ENCODE measurements at places on chromosomes 13 and 19.

- DNase-seq = no peak
These were observed 594 bp upstream of the ZNF850 start for GRCh38 chr19:36773223-36773579.

DNA sequence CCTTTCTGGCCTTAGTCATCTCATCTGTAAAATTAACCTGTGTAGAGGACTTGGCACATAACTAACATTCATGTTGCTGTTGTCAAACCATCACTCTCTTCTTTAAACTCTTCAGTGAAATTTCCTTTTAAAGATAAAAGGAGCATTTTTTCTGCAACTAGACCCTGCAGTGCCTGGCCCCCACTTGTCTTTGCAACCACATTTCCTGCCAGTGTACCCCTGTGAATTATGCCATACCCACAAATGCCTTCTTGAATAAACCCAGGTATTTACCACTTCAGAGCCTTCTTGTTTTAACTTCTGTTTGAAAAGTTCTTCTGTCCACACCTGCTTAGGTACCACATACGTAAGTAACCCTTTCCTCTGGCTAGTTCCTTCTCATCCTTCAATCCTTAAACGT is 118.8 kb downstream of the CDK8 start:
- no peak for DNase-seq

DNA sequence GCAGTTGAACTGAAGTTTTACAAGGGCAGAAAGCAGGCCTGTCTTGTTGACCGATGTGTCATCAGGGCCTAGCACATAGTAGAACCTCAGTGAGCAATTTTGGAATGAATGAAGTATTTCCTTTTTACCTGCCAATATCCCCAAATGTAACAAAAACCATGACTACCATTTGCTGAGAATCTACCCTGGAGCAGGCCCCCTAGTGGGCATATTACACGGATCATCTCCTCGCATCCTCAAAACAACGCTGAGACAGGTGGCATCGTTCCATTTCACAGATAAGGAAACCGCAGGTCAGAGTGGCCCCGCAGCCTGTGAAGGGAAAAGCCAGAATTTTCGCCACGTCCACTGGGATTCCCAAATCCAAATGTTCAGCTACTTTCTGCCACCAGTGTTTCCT is 77.9 kb downstream of the CACNA1A start:
- no peak for DNase-seq

DNA sequence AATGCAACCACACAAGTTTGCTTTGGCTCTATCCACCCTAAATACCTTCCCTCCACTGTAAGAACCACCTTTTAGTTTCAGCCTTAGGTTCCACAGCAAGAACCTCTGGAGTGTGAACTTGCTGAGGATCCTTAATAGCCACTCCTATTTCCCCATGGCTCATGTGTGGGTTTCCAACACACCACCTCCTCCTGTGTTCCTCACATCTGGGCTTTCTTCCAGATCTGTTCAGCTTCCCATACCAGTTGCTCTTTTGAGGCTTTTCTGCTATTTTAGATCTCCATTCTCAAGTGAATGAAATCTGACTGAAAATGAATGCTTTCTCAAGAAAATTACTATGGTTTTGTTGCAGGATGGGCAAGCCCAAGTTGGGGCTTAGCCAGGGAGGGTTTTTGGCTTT is 104.8 kb upstream of the MIR17HG start:
- DNase-seq = no peak

- no peak for DNase-seq
These were observed 14.3 kb upstream of the QTRT1 start for GRCh38 chr19:10686661-10687517.

DNA sequence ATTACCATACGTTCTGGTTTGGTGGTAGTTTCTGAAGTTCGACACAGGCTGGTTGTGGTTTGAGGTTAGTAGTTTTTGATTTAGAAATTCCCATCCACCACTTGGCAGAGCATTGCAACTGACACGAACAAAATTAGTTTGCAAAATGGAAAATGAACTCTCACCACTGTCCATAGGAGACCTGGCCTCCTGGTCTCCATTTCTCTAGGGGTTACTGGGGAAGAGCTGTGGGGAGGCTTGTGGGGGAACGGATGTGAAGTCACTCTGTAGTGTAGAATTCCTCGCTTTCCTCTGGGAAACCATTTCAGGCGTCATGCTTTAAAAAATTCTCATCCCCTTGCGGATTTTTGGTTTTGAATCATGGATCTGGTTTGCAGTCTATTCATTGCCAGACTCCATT is 321.5 kb upstream of the MAB21L1 start:
- no peak for DNase-seq

DNA sequence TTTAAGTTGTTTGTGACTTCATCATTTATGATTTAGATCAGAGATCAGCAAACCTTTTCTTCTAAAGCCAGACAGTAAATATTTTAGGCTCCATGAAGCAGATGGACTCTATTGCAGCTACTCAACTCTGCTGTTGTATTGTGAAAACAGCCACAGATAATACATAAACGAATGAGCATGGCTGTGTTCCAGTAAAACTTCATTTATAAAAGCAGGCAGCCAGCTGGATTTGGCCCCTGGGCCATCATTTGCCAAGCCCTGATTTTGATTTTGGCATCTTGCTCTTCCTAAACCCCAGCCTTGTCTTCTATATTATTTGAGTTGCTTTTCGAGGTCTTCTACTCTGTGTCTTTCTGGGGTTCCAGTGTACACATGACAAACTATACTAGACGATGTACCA is 41.3 kb downstream of the RNASEH2B start:
- no peak for DNase-seq

DNA sequence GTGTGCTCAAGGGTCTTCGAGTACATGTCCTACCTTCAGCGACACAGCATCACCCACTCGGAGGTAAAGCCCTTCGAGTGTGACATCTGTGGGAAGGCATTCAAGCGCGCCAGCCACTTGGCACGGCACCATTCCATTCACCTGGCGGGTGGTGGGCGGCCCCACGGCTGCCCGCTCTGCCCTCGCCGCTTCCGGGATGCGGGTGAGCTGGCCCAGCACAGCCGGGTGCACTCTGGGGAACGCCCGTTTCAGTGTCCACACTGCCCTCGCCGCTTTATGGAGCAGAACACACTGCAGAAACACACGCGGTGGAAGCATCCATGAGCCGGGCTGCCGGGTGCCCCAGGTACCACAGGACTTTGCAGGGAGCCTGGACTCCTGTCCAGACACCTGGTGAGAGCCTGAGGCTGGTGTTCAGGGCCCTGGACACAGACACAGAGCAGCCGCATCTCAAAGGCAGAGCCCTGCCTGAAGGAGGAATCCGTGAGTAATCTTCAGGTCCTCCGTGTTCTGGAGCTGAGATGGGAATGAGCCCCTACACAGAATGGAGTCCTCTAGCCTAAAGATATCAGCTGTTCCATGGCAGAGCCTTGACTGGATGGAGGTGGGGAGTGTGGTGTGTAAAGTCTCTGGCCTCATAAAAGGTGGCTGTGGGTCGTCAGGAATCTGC is 1.5 kb downstream of the ZNF581 start:
- no peak for DNase-seq

GRCh38 chr19:52734331-52734892 is 432 bp downstream of the ZNF611 start:
- DNase-seq = no peak

DNA sequence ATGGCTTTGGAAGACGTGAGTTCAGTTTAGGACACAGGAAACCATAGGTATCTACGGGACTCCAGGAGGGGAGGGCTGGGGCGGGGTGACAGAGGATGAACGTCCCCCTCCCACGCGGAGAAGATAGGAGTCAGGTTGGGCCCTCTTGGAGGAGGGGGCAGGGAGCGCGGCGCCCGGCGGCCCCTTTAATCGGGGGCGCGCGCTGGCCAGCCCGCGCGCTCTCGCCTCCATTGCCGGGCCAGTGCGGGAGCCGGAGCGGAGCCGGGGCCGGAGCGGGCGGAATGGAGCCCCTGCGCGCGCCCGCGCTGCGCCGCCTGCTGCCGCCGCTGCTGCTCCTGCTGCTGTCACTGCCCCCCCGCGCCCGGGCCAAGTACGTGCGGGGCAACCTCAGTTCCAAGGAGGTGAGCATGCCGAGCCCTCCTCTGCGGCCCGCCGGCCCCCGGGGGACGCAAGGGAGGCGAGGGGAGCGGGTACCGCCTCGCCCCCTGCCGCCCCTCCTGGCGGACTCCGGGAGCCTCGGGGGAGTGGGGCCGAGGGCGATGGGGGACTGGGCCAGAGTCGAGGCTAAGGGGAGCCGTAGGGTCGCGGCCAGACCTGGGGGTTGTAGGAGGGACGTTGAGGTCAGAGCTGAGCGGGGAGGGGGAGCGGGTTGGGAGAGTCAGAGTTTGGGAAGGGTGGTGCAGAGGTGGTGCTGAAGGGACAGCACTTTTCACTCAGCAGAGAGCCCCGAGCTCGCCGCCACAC is at the start of gene TMEM145:
Gene TMEM145, plus strand, starts transcription at position 214 of the 744 bp plus-strand sequence. Its CDS starts 68 bp downstream, at position 282.
- no peak for DNase-seq

DNA sequence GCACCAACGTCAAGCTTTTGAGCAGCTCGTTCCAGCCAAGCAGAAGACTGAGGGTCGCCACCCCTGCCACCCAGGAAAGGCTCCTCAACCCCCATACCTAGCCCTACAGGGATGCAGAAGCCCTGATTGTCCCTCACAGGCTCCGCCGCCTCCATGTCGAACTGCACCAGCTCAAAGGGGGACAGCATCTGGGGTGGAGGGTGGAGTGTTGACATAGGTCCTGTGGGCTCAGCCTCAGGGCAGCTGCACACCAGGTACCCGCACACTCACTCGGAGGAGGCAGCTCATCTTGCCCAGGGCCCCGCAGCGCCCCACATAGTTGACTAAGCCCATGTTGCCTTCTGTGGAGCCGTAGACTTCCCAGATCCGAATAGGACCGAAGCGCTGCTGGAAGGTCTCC is 11.6 kb downstream of the SLC27A5 start:
- DNase-seq = no peak

DNA sequence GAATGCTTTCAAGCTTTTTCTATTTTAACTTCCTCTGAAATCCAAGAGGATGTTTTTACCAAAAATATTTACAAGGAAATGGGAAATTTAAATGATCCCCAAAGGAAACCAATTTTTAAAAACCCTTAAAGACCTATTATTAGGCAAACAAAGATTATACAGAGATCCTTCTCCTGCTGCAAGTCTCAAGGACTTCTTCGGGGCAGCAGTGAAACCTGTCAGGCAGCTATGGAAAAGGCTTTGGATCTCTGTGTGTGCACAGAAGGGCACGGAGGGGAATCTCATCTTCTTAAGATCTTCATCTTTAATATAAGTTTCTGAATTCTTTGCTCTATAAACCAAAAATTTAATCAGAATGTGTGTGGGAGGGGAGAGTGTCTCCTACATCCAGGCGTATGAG is 36.0 kb upstream of the CLDN10 start:
- DNase-seq = no peak

DNA sequence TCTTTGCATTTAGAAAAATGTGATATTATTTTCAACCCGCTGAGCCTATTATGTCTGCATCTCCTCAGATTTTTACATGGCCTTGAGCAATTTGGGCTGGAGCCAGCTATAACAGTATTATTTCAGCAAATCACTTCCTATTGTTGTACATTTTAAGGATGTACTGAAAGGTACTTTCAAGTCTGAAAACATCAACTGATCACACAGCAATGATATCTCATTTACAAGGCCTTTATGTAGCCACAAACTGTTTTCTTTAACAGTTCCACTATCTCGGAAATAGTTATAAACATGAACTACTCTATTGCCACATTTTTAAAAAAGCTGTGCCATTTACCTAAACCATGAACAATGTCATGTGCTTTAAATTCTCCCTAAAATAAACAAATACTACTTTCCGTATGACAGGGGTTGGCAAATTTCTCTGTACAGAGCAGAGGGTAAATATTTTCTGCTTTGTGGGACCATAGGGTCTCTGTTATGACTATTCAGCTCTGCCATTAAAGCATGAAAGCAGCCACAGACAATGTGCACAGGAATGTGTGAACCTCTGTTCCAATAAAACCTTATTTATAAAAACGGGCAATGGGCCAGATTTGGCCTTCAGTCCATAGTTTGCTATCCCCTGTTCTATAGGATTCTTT is 560.4 kb downstream of the GPC6 start:
- no peak for DNase-seq

GRCh38 chr13:80755910-80756309 is 415.0 kb upstream of the SPRY2 start:
- DNase-seq = no peak

- no peak for DNase-seq
These were observed 12.7 kb upstream of the KL start for GRCh38 chr13:33003458-33004019.

DNA sequence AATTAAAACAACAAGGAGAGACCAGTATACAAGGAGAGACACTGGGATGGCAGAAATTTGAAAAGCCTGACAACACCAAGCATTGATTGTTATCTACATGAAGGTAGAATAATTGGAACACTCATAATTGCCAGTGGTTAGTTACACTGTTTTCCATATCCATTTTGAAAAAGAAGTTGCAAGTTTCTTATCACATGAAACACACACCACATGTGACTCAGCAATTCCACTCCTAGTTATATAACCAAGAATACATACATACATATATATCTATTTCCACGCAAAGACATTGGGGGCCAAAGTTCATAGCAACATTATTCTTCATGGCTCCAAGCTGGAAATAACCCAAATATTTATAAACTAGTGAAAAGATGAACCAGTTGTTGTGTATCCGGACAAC is 15.2 kb upstream of the PABPC3 start:
- DNase-seq = no peak

GRCh38 chr13:99246100-99246499 is 12.1 kb downstream of the GPR18 start:
- DNase-seq = no peak

- peak; percentile 95 for DNase-seq
These were observed at the start of gene ZNF845 for GRCh38 chr19:53333463-53334449. Gene ZNF845 (plus strand): TSS chr19:53333749. CDS start chr19:53341308, 7,559 bp downstream.

- DNase-seq = no peak
These were observed 15.1 kb downstream of the MYBPC2 start for GRCh38 chr19:50447750-50448149.

GRCh38 chr19:21202865-21203494 is 61.1 kb downstream of the ZNF431 start:
- DNase-seq = no peak

- DNase-seq = no peak
These were observed 4.8 kb downstream of the TSPAN16 start for GRCh38 chr19:11300811-11301120.

GRCh38 chr19:18430417-18431144 is 7.4 kb downstream of the ISYNA1 start:
- DNase-seq = no peak

DNA sequence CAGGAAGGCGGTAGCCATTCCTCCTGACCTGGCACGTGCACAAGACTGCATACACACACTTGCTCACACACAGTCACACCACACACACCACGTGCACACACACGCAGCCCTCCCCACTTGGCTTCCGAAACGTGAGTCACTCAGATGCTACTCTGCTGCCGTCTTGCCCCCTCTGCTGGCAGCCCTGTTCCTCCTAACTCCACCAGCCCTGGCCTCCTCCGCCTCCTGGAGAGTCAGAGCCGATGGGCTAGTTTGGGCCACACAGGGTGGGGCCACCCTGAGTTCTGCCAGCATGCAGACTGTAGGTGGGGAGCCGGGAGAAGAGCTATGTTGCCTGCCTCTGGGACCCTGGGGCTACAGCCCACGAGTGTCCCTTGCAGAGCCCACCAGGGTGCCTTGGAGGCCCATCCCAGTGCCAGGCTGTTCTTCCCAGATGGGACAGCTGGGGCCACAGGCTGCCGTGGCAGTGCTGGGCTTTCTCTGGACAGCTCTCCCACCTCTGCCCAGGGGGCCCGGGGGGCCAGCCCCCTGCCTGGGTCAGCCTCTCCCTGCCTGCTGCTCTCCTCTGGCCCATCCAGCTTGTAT is 12.1 kb downstream of the PIN1 start:
- DNase-seq = no peak
